ENCODE measurements at places on chromosomes 2 and 18.

- no peak for DNase-seq
Observed at GRCh38 chr18:24054130-24054529, 39.6 kb downstream of the TTC39C start.

DNA sequence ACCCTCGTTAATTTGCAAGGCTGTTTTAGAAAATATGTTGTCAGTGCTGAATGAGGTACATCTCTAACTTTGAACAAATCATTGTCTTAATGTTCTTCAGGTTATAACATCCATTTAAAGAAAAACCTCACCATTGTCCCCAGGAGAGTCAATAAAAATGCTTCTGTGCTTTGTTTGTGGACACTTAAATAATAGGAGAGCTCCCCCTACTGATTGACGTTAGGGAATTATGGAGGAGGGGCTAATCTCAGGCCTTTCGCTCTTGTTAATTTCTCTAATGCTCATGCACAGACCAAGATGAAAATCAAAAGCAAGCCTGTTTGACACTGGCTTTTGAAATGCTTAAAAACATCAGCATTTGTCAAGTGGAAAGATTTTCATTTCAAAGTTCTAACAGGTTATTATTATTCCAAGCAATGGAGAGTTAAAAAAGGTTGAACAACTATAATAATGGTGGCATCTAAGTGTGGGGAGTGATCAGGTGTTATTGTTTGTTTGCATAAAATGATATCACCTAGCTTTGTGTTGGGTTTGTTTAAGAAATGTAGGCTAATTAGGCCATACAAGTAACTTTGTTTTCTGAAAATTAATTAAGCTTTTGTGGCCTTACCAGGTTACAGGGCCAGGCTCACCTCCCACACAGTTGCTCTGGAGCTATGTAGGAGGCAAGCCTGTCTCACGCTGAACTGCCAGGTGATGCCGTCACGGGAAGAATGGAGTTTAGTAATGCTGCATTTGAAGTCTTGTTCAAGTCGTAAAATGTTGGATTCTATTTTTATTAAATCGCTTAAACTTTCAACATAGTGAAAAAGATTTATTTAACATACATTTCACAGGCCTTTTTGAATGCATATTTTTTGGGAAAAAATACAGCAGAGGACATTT, 51.7 kb upstream of the SMIM21 start:
- no peak for DNase-seq

DNA sequence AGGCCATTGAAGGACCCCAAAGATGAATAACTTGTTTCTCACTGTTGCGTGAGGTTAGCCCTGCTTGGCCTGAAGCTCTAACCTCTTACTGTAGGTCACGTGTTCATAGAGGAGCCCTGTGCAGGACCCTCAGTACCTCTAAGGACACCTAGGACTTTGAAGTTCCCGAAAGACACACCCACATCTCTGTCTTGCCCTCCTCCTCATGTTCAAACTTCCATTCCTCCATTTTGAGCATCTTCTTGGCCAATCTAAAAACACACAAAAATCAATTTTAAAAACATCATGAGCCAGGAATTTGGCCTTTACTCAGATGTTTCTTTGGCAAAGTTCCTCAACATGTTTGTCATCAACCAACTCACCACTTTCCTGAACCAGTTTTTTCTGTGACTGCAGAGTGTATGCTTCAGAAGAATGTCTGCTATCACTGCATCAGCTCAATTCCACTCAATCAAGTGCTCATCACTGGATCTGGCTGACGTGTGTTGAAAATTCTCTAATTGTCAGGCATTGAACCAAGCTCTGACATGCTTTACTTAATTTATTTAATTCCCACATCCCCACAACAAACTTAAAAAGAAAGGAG, 101.6 kb downstream of the AP1S3 start:
- no peak for DNase-seq

DNA sequence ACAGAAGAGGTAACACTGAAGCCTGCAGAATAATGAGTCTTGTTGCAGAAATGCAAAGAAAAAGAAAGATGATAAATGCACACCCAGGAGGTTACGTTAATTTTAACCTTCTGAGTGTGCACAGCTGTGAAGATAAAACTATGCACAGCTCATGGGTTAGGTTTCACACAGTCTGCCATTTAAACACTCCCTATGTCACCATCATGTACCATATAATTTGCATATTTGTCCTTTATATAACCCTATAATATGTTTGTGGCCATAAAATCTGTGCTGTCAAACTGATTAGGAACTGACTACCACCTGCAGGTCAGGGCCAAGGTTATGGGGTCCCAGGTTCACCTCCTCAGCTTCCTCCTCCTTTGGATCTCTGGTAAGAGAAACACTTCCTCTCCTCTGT, 205.5 kb downstream of the RPIA start:
- no peak for DNase-seq

- no peak for DNase-seq
Observed at GRCh38 chr2:40190457-40190856, 261.4 kb downstream of the SLC8A1 start.

- DNase-seq = no peak
Observed at GRCh38 chr2:146602383-146602782, 1242.4 kb upstream of the ACVR2A start.

DNA sequence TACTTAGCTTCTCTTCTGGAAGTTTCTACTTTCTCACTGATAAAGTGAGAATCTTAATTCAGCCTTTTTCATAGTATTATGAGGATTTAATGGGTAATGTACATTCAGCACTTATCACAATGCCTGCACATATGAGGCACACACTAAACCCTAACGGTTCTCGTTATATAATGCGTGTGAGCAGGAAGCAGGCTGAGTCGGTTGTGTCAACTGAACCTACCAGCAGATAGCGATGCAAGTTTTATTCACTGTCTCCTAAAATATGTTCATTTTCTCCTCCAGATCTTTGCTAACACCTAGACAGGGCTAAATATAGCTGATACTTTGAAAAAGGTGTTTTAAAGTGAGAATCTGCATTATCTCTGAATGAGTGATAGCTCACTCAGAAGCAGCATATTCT, 201.6 kb downstream of the ALPK2 start:
- DNase-seq = no peak

- no peak for DNase-seq
Observed at GRCh38 chr2:110866466-110866865, 134.1 kb downstream of the ACOXL start.

DNA sequence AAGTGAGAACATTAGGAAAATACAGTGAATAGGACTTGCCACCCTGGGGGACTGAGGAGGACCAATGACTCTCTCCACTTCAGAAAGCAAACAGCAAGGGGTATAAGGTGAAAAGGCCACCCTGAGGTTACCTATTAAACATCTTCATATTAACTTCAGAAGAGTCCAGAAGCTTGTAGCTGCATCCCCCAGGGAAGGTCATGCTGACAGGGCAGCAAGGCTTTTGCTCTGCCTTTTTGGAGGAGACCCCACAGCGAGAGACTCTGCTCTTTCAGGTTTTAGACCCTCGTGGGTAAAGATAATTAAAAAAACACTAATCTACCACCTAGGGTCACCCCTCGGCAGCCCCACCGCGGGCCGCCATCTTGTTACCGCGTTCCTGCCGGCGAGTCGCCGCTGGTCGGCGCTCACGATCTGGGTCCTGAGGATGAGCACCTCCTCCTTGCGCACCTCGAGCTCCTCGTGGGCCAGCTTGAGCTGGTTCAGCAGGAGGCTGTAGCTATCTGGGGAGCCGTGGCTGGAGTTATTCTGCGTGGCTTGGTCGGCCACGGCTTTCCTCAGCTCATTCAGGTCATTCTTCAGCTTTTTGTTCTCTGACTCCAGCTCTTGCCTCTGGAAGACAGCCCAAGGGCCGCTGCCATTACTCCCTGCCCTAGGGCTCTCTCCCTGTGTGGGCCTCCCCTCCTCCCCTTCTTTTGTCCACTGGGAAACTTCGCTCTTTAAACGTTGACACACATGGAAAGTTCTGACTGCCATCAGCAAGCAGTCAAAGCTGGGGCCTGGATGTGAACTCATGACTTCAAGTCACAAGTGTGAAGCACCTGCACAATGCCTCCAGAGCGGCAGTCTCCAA, 50.7 kb upstream of the ACAA2 start:
- no peak for DNase-seq

DNA sequence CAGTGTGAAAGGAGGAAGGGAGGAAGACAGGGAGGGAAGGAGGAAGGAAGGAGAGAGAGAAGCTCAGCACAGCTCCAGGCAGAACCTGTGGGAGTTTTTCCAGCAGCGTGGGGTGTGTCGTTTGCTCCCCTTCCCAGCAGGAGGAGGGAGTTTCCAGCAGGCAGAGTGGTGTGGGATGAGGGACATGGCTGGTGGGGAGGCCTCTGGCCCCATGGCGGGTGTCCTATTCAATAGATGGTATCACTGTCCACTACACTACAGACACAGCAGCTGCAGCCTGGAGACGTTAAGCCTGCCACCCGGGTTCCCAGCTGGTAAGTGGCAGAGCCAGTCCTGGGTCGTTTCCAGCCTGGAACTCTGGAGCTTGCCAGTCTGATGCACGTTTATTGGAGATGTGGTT, 44.7 kb downstream of the GLI2 start:
- no peak for DNase-seq

DNA sequence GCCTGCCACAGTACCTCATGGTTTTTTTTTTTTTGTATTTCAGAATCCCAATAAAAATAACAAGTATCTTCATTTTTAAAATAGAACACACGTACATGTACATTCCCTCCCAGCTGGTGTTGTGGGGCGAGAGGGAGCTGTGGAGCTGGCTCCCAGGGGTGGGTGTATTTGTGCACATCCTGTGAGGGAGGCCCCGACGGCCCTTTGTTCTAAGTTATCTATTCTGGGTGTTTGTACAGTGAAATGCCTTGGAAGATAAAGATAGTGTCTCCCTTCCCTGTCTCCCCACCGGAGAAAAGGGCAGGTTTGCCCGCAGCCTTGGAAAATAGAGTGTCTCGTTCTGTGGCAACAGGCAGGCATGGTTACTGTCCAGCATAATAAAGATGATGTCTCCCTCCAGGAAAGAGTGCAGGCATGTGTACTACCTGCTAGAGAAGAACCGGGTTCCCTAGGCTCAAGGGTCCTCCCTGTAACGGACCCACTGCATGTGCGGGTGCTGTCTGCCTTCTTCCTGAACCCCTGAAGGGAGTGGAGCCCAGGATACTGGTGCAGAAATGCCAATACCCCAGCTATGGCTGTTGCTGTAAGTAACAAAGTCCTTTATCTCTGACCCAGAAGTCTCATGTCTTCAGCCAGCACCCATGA, 12.1 kb upstream of the ALLC start:
- no peak for DNase-seq

DNA sequence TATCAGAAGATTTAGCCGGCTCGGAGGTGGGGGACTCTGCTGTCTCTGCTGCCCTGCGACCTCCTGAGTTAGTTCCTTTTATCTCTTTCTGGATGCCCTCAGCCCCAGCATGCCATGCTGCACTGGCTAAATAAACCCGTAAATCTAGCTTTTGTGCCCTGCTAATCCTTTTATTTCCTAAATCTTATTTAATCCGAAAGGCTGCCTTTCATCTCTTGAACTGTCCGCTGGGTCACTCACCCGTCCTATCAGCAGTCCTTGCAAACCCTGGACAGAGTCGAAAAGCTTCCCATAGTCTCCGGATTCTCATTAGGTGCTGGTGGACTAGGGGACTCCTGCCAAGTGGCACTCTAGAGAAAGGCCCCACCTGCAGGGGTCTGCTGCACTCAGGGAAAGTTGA, 122.0 kb upstream of the APCDD1 start:
- no peak for DNase-seq

DNA sequence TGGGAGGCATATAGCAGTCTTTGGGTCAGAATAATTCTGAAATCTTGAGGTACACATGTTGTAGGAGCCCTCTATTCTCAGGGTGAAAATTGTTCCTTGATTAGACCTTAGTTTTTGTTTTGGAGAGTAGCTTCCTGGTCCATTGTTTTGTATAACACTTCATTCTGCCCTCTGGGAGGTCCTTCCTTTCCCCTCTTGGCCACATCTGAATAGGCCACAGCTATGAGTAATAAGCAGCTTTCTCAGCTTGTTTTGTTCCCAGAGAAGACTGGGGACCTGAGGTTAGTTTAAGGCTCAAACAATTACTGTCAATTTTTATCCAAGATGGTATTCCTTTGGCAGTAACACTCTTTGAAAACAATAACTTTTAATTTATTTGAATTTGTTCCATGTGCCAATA, 72.6 kb upstream of the NOL4 start:
- no peak for DNase-seq

GRCh38 chr2:102147935-102148334, 5.4 kb downstream of the IL1R1 start:
- DNase-seq = no peak

All from breast epithelium (tissue), 4 donors.